Bronchial epithelial cell (primary cell): ENCODE measurements at places on chromosomes 2 and 18. TPM values are rescaled to one million over a fixed set of nuclear protein-coding genes. Genes with fewer than 3 reads are reported as not detected.

The RSAD2 gene
- 0.51 and 0.53 TPM in 2 replicates for total RNA-seq

The IL1R1 gene
- 1.6 and 3.1 TPM in 2 replicates for total RNA-seq

The RUFY4 gene
- total RNA-seq: not detected in 2 replicates

The MSTN gene
- total RNA-seq: under 0.01 TPM in 1 of 2 replicates, not detected in the other

The PRSS56 gene
- total RNA-seq: not detected in 2 replicates

The RNF144A gene
- total RNA-seq: 0.13 and 0.26 TPM in 2 replicates

The ALPG gene
- not detected in 2 replicates for total RNA-seq

The GKN1 gene
- total RNA-seq: not detected in 2 replicates

The VRK2 gene
- total RNA-seq: 67.7 and 115 TPM in 2 replicates

The HNRNPA3 gene
- total RNA-seq: 30.5 and 34.3 TPM in 2 replicates

The EVA1A gene
- total RNA-seq: 4.6 and 5.8 TPM in 2 replicates

The SLC40A1 gene
- 1.0 and 1.1 TPM in 2 replicates for total RNA-seq

The DSG2 gene
- total RNA-seq: 91.5 and 110 TPM in 2 replicates

The NAT8 gene
- total RNA-seq: not detected in 2 replicates

The DNPEP gene
- 50.8 and 60.4 TPM in 2 replicates for total RNA-seq

The MSH2 gene
- 7.3 and 10.0 TPM in 2 replicates for total RNA-seq

The ADCYAP1 gene
- not detected in 2 replicates for total RNA-seq

The RND3 gene
- total RNA-seq: 217 and 260 TPM in 2 replicates

The SPATA3 gene
- total RNA-seq: not detected in 2 replicates

The RPRM gene
- total RNA-seq: 0.13 TPM in 1 of 2 replicates, not detected in the other

The CXXC1 gene
- 32.6 and 40.1 TPM in 2 replicates for total RNA-seq

The ALPP gene
- total RNA-seq: not detected in 2 replicates

The ARL6IP6 gene
- 17.9 and 18.2 TPM in 2 replicates for total RNA-seq

The CD207 gene
- total RNA-seq: not detected in 2 replicates

The FTCDNL1 gene
- total RNA-seq: 0.53 and 1.0 TPM in 2 replicates

The COL6A3 gene
- 0.64 and 16.6 TPM in 2 replicates for total RNA-seq

The ACADL gene
- 0.26 and 0.38 TPM in 2 replicates for total RNA-seq

The CERKL gene
- total RNA-seq: not detected in 2 replicates

The FOXI3 gene
- total RNA-seq: under 0.01 TPM in 1 of 2 replicates, not detected in the other

The MLPH gene
- 6.6 and 14.7 TPM in 2 replicates for total RNA-seq

The APCDD1 gene
- total RNA-seq: under 0.01 and 0.64 TPM in 2 replicates

The CYBRD1 gene
- 8.1 and 14.5 TPM in 2 replicates for total RNA-seq

The IL1RL2 gene
- total RNA-seq: 1.8 and 2.6 TPM in 2 replicates

The ELMOD3 gene
- 13.2 and 15.1 TPM in 2 replicates for total RNA-seq

The PLGLB1 gene
- 0.13 and 0.26 TPM in 2 replicates for total RNA-seq

The FSIP2 gene
- total RNA-seq: 0.26 and 1.4 TPM in 2 replicates

The AOX1 gene
- total RNA-seq: 8.4 and 15.7 TPM in 2 replicates

The MDH1B gene
- 0.26 TPM in 1 of 2 replicates, not detected in the other for total RNA-seq

The CCDC88A gene
- total RNA-seq: 15.7 and 20.3 TPM in 2 replicates

The CDK15 gene
- 0.26 TPM in 1 of 2 replicates, not detected in the other for total RNA-seq

The WDR35 gene
- 4.2 and 8.7 TPM in 2 replicates for total RNA-seq
